ENCODE measurements at places on chromosomes 4 and X.
A peak's percentile ranks its signal among the peaks of the same experiment; 100 is the strongest.

DNA sequence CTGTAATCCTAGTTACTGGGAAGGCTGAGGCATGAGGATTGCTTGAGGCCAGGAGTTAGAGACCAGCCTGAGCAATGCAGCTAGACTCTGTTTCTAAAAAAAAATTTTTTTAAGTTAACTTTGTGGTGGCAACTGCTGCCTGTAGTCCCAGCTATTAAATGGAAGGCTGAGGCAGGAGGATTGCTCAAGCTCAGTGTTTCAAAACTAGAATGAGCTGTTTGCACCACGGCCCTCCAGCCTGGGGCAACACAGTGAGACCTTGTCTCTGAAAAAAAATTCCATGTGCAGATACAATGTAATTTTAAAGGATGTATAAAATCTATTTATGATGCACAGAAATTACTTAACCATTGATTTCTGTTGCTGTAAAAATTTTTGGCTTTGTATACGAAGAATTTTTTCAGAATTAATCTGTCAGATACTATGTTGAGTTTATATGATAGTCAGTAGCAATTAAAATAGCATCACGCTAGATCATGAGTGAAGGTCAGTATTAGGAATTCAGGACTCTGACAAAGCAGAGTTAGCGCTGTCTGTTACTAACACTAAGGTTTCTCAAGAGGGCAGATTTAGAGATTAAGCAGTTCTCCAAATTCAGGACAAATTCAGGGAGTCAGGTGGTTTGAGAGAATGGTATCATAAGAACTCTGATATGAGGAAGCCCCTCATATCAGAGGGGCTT lies 8.3 kb upstream of the AGA start:
- DNase-seq, result no peak

- DNase-seq, result no peak
Measured at GRCh38 chr4:2451821-2452785, 16.8 kb upstream of the RNF4 start.

GRCh38 chrX:47047989-47048388 lies 30.3 kb upstream of the RGN start:
- no peak for DNase-seq

- no peak for DNase-seq
Measured at GRCh38 chr4:108830509-108831244, 67.8 kb upstream of the ETNPPL start.

DNA sequence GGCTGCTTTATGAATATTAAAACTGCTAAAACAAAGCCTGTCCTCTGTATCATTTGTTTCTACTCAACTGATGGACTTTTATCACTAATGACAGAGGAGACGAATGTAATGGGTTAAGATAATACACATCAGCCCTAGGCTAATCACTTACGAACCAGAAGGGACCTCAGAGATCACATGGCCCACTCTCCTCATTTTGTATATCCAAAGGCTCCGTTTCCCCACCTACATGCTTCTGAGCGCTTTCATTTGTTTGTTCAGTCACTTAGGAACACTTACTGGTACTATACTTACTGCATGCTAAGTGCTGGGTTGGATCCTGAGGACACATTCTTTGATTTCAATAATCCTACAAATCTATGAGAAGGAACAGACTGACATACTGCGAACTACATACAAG lies 169.3 kb downstream of the CEP135 start:
- DNase-seq, result no peak

GRCh38 chr4:8917868-8918783 lies 46.5 kb upstream of the HMX1 start:
- DNase-seq, result peak; percentile 89

GRCh38 chr4:140094438-140095420 lies 59.3 kb downstream of the MAML3 start:
- DNase-seq, result no peak

- no peak for DNase-seq
Measured at GRCh38 chr4:85952972-85953650, 406.7 kb downstream of the MAPK10 start.

- DNase-seq, result no peak
Measured at GRCh38 chr4:165312506-165312905, 15.0 kb upstream of the MSMO1 start.

DNA sequence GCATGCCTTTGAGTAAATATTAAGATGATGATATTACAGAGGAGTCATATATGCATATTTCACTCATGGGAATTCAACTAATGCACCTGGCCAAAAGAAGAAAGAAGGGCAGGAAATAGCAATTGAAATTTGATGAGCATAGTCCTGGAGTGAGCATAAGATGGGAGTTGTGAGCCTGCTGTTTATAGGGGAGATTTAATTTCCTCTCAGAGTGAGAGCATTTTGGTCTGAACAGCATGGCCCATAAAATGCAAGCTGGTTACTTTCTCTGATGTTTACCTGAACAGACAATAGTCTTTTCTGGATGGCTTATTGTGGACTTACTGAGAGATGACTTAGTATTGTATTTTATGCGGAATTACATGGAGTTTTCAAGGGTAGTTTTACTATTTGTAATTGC lies 53.6 kb downstream of the FHIP1A start:
- DNase-seq, result no peak

DNA sequence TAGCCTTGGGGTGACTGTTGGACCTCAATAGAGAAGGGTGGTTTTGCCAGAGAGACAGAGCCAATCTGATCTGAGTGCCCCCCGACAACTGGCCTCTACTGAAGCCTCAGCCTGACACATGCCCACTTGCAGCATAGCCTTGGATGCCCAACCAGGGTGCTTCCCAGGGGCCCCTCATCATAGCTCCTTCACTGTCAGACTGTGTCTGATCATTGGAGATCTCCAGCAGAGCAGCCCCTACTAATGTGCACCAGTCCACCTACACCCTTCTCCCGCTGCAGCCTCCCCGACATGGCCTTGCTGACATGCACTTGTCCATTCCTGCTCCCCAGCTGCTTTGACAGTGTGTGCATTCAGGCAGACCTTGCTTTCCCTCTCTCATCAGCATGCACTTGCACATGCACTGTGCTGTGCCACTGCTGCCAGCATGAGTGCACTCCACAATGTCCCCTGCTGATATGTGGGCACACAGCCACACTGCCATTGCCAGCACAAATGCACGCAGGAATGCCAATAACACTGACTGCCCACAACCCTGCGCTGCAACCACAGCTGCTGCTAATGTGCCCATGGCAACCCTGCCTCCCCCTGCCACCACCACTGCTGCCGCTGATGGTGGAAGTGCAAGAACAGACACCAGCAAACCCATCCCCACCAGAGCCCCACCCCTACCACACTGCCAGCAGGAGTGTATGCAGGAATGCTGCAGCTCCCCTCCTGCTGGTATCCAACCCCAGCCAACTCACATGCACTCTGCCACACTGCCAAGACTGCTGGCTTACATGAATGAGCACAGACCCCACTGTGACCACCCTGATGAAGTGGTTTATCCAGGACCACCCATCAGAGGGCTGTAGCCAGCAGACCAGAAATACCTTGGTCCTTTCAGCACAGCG lies 68.1 kb upstream of the ZMAT1 start:
- no peak for DNase-seq

GRCh38 chrX:101485212-101485949 lies at the start of gene ARMCX4:
Gene ARMCX4 (plus strand): TSS chrX:101485456. CDS start chrX:101488590, 3,134 bp downstream.
- peak; percentile 81 for DNase-seq

GRCh38 chr4:56649445-56650261 lies 31.4 kb downstream of the HOPX start:
- DNase-seq, result no peak

GRCh38 chr4:1600211-1600780 lies 83.8 kb downstream of the FAM53A start:
- DNase-seq, result no peak

- no peak for DNase-seq
Measured at GRCh38 chr4:122898370-122899150, 23.8 kb downstream of the NUDT6 start.

- no peak for DNase-seq
Measured at GRCh38 chr4:138643827-138644226, 371.8 kb upstream of the NOCT start.

- no peak for DNase-seq
Measured at GRCh38 chr4:108821351-108821930, 58.6 kb upstream of the ETNPPL start.

- peak; percentile 52 for DNase-seq
Measured at GRCh38 chr4:159229164-159229563, 126.3 kb downstream of the RAPGEF2 start.

DNA sequence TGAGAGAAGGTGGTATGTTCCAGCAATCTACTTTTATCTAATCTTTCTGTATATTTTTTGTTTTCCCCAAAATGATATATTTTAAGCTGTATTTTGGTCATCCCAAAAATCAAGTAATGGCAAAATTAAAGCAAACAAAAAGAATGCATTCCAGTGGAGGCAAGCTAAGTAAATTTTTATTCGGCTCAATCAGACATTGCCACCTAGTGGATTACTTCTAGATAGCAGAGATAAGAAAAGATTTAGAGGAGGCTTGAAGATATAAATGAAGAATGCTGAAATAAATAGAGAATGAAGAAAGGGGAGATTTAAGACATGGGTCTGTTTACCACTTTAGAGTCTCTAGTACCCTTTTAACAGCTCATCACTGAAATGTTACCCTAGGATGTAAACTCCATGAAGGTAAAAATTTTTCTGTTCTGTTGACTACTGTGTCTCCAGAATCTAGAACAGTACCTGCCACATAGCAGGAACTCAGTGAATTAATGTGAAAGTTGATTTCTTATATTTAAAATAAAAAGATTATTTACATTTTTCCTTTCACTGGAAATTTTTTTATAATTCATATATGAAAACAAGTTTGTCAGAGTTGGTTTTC lies 110.9 kb upstream of the ANK2 start:
- no peak for DNase-seq

- DNase-seq, result no peak
Measured at GRCh38 chrX:54758114-54759055, 39.7 kb downstream of the ITIH6 start.

GRCh38 chr4:28350485-28350884 lies 1489.8 kb downstream of the STIM2 start:
- DNase-seq, result no peak

- DNase-seq, result no peak
Measured at GRCh38 chrX:19827088-19827487, 60.3 kb downstream of the SH3KBP1 start.

DNA sequence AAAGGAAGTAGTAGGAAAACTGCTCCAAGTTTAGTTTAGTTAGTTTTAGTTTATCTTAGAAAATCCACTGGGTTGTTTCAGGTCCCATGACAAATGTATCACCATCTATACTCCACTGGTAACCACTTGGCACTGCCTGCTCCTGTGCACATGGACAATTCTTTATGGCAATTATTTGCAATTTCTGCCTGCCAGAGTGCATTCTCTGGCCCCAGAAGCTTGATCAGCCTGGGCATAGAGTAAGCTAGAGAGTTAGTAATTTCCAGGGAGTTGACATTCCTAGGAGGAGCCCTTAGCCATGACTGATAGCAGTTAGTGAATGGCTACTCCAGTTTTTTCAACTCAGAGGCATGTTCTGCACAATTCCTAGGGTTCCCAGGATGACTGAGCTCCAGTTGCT lies 203.2 kb upstream of the FGF13 start:
- no peak for DNase-seq

DNA sequence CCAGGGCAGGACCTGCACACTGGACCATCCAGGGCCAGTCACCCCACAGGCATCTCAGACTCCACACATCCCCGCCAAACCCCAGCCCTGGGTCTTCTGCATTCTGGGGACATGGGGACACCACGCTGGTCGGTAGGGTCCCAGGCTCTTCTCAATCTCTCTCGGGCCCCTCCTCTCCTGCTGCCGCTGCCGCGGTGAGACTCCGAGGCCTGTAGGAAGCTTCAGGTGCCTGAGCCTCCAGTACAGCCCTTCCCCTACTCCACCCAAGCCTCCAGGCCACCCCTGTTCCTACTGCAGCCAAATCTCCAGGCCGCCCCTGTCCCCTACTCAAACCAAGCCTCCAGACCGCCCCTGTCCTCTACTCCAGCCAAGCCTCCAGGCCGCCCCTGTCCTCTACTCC lies 5.5 kb upstream of the ASMT start:
- DNase-seq, result no peak

DNA sequence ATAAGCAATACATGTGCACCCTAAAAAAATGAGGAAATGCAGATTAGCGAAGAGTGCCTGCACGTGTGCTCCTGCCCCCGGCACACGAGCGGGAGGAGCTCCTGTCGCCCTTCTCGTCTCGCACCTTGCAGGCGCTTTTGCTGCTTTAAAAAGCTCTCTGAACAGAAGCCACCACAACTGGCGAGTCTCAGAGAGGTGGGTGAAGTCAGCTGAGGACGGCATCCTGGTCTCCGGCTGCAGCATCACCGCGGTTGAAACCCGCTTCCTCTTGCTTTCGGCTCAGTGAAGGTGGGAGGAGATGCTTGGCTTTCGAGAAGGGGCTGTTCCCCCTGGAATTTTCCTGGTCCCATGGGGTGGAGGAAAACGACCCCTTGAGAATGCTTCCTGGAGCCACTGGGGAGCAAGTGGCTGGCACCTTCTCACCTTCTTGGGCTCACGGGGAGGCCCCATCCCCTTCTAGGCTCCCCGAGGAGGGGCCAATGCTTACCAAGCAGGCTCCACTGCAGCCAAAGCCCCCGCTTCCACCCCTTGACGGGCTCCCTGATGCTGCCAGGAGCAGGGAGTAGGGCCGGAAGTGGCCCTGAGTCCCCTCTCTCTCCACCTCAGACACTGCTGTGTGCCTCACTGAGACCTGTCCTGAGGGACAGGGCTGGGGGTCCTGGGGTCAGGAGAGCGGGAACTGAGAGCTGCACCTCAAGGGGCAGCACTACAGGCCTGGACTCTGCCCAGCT lies 29.2 kb upstream of the MXD4 start:
- peak; percentile 44 for DNase-seq

DNA sequence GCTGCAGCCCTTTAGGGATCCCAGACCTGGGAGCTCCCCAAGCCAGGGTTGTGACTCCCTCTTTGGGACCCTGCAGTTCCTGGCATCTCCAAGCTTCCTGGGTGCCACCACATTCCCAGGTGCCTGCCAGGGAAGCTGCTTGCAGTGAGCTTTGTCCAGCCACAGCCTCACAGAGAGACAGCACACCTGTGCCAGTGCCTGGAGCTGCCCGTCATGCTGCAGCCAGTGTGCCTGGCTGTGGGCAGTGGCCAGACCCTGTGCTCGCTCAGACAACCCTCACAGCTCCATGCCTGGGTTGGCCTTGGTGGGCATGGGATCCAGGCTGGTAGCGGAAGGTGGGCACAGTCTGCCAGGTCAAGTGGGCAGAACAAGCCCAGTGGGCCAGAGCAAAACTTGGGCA lies 36.0 kb downstream of the TMPRSS11A start:
- DNase-seq, result no peak

DNA sequence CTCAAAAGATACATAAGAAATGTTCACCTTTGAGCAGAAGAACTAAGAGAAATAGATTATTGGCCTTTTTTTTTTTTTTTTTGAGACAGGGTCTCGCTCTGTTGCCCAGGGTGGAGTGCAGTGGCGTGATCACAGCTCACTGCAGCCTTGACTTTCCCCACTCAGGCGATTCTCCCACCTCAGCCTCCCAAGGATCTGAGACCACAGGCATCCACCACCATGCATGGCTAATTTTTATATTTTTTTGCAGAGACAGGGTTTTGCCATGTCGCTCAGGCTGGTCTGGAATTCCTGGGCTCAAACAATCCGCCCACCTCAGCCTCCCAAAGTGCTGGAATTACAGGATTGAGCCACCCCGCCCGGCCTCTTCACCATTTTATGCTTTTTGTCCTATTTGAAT lies 2.9 kb upstream of the TLR6 start:
- DNase-seq, result no peak

GRCh38 chrX:21943460-21944135 lies 3.1 kb downstream of the SMS start:
- no peak for DNase-seq

All from ecto neural progenitor cell (in vitro differentiated cells).